RKO (cell line): ENCODE measurements at places on chromosomes 1 and 21.

DNA sequence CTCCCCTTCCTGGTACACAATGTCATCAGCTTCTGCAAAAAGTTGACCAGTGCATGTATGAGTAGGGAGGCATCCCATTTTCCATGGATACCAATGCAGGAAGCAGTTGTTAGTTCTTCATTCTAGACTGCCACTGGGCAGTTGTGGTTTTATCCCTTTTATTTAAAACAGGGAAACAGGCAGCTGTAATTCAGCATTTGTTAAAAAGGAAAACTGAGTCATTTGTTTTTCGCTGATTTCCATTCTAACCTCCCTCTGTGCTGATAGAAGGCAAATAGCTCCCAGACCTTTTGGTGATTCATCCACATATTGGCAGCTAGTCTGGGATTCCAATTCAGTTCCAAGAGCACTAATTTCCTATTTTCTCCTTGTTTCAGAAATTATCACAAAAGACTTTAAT, 21.1 kb upstream of the ABCA4 start:
- no peak for DNase-seq

DNA sequence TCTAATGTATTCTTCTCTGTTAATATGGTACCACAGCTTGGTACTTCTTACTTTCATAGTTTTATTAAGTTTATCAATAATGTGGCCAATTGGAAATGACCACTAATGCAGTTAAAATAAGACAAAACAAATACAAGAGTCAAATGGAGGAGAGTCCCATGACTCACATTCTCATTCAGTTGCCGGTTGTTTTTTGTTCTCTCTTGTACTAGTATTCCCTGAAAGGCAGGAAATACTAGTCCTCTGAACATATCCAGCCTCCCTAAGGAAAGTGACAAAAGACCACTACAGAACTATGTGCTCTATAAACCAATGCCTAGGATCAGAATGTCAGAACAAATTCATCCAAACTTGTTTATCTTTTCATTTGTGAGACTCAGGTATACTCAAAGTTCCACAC, 165.2 kb upstream of the SAMSN1 start:
- DNase-seq = no peak

GRCh38 chr1:58576727-58577653, at the start of gene TACSTD2:
TACSTD2 (minus strand) TSS chr1:58577252; CDS start chr1:58577156, 96 bp downstream.
- no peak for DNase-seq

GRCh38 chr1:67257173-67257535, 50.5 kb upstream of the IL12RB2 start:
- DNase-seq = no peak

DNA sequence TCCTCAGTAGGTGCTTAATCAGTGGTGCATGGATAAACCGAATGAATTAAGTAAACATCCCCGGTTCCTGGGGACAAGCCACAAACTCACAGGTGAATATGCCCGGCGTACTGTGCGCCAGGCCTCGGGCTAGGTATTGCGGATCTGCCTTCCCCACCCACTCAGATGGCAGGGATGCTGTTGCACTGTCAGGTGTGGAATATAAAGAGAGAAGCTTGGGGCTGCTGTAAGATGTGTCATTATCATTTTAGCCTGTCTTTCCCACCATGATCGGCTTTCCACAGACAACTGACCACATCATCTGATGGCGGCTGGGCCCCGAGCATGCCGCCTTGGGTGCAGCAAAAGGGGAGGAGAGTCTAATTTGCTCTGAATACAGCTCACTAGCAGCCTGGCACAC, 45.4 kb upstream of the LRP8 start:
- no peak for DNase-seq

DNA sequence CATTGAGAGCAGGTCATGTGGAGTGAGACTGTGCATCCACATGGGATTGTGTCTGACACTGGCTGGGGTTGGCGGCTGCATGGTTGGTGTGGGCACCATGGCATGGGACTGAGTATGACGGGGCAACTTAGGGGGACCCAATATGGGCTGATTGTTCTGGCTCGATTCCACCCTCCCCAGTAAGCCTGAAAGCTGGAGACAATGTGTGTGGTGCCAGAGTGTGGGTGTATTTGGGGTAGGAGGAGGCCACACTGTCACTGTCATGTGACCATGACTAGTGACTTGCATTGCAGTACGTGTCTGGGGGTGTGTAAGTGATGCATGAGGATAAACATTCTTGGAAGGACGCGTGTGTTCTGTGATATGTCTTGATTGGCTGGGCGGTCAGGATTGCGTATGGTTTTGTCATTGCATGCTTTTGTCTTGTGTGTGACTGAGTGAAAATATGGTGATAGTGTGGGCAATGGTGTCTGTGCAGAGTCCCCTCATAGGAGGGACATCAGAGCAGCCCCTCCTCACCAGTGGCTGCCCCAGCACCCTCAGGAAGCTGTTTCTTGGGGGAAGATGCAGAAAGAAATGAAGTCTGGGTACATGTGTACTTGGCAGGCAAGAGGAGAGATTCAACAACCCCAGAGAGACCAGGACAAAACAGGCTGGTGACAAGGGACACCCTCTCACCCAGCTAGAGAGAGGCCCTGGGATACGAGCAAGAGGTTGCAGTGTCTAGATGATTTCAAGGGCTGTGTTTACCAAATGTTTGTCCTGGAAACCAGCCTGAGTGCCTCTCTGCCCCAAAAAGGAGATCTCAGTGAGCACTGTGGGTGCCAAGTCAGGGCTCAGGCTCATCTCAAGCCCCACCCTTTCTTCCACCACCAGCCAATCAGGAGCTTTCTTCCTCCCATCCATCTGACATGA, 36.3 kb downstream of the SDC3 start:
- peak; percentile 85 for DNase-seq

DNA sequence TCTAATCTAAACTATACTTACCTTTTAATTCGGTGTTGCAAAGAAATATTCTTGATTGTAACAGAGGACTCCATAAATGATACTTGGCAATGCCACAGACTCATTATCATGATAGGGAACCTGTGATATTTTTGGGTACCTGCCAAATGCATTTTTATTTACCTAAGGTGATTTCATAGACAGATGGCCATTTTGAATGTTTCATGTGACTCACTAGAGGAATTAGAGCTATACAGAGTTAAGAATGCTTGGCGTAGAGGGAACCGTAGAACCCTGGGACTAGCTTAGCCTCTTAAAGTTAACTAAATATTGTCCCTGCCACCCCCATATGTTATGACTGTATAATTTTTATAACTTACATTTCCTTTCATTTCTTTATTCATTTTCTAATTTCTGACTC, 136.1 kb downstream of the DISP1 start:
- no peak for DNase-seq

DNA sequence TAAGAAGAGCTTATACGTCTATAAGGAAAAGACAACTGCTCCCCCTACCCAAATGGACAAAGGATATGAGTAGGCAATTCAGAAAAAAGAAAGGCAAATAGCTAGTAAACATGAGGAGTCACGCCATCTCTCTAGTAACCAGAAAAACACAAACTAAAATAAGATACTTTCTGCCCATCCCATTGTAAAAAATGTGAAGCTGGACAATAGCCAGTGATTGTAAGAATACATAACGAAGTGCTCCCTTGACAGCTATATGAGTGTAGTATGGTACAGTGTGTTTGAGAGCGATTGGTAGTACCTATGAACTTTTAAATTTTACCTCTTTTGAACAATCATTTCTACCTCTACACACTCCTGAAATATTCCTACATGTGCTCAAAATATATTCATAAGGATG, 7.5 kb upstream of the GJA8 start:
- no peak for DNase-seq

DNA sequence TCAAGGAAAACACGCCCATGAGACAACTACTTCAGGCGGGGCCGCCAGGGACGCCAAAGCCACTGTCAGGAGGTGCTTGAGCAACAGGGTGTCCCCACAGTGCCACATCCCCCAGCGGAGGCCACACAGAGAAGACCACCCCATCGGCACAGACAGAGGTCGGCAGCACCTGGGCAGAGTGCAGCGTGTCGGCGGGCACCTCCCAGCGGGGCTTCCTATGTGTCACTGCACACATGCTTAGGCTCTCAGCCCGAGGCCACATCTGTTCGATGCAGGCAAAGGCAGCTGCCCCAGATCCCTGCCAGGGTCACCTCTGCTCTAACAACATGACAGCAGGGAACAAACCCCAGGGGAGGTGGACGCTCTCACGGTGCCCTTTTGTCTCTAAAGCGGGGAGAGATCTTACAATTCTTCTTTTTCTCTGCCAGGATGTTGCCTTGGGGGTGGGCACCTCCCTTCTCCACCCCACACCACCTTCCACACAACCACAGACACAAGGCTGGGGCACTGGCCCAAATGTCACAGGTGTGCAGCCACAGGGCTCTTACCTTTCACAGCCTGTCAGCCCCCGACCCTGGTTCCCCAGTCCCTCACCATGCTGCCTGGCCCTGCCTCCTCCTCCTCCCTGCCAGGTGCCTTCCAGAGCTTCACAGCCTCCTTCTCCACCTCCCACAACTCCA, 4.2 kb downstream of the KRTAP10-8 start:
- DNase-seq = no peak

- DNase-seq = no peak
Observed at GRCh38 chr1:28811766-28812668, at the start of gene OPRD1. OPRD1 (plus strand) TSS chr1:28812170; CDS start chr1:28812384, 214 bp downstream.

DNA sequence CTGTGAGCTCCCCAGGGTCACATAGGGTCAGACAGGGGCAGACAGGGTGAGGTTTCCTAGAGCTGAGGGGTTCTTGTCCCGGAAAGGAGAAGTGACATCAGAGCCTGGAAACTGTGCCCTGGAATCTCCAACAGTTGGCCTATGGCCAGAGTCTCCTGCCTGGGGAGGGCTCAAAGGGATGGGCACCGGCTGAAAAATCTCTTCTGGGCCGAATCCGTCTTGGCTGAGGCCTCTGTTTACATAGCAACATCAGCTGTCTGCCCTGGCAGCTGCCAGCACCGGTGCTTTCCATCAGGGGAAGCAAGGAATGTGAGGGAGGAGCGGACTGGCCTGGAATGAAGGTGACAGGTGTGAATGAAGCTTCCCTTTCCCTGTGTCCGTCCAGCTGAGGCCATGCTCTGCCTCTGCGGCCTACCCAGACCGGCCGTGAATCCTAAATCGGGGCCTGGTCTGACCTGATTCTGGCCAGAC, 30.7 kb downstream of the VASH2 start:
- DNase-seq = no peak

DNA sequence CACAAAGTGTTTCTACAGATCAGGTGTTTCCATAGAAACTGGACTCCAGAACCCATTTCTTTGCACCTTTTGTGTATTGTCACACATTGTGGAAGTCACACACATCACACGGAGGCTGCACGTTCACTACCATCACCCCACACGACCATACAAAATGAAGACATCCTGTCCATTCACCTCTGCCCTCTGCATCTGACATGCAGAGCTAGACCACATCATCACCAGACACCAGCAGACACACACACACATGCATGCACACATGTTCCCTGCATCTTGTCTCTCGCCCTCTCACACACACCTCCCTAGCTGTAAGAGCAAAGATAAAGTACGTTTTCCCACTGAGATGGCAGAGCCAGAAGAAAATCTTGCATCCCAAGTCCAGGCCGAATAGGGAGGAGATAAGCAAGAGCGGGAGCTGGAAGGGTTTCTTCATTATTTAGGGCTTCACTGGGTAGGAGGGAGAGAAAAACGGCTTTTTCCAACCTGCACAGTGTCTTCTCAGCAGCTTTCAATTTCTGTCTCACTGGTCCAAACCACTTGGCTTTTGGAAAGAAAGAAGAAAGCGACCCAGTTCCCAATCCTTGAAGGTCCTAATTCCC, 709 bp downstream of the PRELP start:
- DNase-seq = no peak

GRCh38 chr1:76254104-76255030, 179.8 kb downstream of the ST6GALNAC3 start:
- DNase-seq = peak; percentile 16

GRCh38 chr1:228863776-228864175, 128.5 kb downstream of the RHOU start:
- no peak for DNase-seq

DNA sequence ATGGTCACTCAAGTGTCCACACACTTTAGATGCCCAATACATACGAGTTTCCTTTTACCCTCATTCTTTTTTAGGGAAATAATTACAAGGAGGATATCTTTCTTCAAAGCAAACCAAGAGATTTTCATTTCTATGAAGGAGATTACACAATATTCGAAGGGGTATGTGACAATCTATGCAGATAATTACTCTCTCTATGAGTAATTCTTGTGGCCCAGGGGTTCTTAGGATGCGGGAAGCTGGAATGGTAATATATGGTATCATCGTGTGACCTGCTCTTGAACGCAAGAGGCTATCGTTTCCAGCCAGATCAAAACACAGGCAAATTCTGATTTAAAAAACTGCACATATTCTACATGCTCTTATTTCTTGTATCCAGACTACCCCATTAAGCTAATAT, 14.6 kb downstream of the DSCAM start:
- DNase-seq = no peak

DNA sequence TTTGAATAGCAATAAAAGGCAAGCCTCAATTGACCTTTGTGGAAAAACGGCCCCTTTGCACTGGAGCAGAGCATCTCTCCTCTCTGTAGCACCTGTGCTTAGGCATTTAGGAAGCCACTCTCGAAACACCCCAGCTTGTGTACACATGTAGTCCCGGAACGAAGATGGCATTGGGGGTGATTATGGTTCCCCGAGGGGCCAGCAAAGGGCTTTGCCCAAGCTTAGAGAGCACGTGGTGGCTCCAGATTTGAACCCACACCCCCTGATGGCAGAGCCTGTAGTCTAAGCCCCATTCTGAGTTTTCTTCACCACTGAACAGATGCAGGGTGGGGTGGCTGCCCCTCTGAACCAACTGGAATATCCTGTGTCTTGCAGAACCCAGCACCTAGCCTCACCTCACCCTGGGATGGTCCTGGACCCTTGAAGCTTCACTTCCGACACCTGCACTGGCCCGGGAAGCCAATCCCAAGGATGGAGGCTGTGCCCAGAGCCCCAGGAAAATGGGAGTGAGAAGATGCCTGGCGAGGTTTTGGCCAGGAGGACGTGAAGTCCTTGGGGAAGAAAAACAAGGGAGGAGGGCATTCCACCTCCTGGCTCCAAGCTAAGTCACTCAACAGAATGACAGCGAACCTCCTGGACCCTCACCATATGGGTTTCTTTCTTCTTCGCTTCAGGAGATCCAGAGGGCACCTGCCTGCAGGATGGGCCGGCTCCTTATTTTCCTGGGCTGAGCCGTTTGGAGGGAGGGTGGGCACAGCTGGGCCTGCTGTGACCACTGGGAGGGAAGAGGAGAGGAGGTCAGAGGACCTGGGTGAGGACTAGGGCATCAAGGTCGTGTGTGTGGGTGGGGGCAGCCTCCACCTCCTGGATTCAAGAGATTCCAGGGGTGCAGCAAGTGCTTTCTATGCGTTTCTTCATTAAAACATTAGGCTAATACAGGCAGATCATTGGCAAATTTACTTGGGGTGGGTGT, 37.7 kb downstream of the IGFN1 start:
- DNase-seq = no peak

DNA sequence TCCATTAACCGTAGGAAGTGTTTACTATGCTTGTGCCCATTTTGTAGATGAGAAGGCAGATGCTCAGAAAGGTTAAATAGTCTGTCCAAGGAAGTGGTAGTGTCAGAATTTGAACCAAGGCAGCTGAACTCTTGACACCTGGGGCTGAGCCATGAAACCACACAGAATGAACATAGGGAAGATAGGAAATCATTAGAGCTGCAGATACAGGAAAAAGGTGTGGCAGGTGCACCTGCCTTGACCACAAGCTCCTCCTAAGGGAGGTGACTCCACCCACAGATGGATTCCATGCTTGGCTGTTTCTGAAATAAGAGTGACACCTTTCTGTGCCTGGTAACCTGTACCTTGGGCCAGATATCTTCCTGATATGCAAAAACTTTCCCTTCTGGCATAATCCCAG, 69.9 kb upstream of the IGSF21 start:
- DNase-seq = no peak

- no peak for DNase-seq
Observed at GRCh38 chr1:151720554-151720953, 768 bp upstream of the RIIAD1 start.
